ENCODE measurements at places on chromosomes 6 and 20.

- no peak for DNase-seq
Observed at GRCh38 chr20:22402550-22402949, 181.8 kb downstream of the FOXA2 start.

DNA sequence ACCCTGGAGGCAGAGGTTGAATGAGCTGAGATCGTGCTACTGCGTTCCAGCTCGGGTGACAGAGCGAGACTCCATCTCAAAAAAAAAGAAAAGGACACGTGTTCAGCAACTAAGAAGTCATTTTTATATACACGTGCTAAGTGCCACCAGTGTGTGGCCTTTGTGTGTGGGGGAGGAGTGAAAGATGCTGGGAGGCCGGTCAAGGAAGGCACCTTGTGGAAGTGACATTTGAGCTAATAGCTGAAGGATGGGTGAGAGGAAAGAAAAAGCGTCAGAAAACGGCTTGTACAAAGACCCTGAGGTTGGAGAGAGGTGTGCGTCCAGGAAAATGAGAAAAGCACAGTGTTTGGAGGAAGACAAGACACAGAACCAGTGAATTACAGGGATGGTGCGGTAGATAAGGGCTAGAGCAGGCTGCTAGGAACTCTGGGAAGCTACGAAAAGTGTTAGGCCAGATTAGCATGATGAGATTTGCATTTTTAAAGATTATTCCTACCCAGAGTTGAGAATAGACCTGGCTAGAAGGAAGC, 11.6 kb downstream of the RREB1 start:
- DNase-seq = no peak

DNA sequence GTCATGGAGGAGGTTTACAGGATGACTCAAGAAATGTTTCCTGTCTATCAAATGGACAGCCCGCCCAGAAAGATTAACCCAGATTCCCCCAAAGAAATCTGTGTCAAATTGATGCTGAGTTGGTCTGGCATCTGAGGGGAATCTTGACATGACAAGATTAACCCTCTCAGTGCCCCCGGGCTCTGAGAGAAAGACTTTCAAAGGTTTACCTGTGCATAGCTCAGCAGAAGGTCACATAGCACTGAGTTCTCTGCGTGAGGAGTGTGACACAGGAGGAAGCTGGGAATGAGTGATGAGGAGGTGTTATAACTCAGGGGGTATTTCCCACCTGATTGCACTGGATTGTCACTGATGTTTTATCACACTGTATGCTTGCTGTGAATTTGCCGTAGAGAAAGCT, 601.2 kb downstream of the DHX35 start:
- no peak for DNase-seq

DNA sequence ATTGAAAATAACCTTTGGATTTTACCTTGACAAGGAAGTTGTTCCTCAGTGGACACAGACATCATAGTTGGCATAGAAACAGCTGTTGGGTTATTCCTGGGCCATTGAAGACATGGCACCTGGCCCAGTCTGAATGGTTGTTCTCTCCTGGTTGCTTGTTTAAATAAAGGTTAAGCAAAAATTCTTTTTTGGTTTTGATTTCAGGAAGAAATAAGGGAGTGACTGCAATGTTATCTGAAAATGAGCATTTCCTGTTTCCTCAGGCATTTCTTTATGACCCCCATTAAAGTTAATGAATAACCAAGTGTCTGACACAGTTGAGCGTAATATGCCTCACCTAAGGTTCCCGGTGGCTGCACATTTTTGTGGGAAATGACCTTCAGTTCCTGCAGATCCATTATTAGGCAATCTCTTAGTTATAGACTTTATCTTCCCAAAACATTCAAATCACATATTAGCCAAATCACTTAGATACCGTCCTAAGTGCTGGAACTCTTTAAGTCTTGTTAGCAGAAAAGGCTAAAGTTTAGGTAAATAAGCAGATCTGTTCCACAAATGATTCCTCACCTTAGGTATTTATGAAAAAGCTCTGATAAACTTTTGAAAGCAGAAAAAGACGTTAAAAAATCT, 648.7 kb upstream of the FLRT3 start:
- no peak for DNase-seq

DNA sequence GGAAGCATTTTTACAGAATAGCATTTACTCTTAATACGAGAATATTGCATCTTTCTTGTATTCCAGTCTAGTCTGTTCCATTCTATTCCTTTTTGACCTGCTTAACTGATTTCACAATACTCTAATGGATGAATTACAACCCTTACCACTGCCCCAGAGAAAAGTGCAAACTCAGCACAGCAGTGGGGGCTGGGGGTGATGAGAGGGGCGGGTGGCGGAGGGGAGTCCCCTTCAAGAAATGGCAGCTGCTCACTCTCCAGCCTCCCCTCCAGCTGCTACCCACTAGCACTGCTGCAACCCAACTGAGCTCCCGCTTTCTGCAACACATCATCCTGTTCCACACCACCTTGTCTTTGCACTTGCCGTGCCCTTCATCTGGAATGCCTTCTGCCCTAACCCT, 30.1 kb downstream of the PIM1 start:
- no peak for DNase-seq

DNA sequence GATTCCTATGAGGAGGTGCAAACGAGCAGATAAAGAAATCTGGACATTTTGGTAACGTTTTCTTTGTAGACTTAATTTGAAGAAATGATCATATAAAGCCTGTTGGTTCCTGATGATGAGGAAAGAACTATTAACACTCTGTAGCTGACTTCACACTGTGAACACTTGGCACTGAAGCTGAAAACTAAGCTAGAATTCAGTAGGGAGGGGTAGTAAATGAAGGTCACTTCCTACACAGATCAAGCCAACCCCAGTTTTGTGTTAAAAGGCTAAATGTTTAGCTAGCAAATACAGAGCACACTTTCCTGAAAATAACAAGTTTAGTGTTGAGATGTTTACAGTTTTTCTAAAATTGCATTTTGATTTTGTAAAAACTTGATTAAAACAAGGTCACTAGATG, 296.2 kb upstream of the PRDM1 start:
- DNase-seq = no peak

- DNase-seq = peak; percentile 12
Observed at GRCh38 chr6:16238963-16239797, 793 bp downstream of the GMPR start.

GRCh38 chr20:34043025-34043424, 49.3 kb downstream of the RALY start:
- no peak for DNase-seq

Measured in fibroblast of gingiva (primary cell).